Foreskin fibroblast (primary cell): ENCODE measurements at places on chromosomes 7 and 10.

GRCh38 chr7:151700586-151701165 lies 176.2 kb downstream of the PRKAG2 start:
- DNase-seq: peak; percentile 29

DNA sequence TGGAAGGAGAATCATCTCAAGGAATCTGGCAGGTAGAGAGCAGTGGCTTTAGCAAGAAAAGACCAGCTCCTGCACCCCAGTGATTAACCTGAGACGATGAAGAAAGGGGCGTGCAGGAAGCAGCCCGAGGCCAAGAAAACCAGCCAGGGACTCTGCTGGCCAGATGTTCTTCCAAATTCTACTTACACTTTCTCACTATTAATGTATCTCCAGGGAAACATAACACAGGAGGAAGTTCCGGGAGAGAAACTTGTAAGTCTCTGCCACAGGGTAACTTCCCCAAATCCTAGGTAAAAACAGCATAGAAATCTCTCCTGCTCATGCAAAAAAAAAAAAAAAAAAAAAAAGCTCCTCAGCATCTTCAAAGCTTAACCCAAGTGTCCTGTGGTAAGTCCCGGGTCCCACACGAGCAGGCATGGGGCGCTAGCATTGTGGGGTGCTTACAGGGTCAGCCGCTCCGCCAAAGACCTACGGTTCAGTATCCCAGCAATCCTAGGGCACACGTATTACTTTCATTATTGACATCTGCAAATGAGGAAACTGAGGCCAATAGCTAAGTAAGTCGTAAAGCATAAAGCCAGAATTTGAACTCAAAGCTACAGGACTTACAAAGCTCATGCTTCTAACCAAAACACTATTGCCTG lies 97.2 kb upstream of the GNA12 start:
- DNase-seq: peak; percentile 8

- no peak for DNase-seq
These were observed 227.4 kb downstream of the CELF2 start for GRCh38 chr10:11245095-11245479.

GRCh38 chr7:85184599-85185423 lies 2.0 kb downstream of the SEMA3D start:
- DNase-seq: peak; percentile 61

GRCh38 chr7:73366127-73366526 lies 38.2 kb downstream of the FKBP6 start:
- DNase-seq: no peak

- DNase-seq: no peak
These were observed 96.8 kb downstream of the CDK14 start for GRCh38 chr7:90692947-90693346.

DNA sequence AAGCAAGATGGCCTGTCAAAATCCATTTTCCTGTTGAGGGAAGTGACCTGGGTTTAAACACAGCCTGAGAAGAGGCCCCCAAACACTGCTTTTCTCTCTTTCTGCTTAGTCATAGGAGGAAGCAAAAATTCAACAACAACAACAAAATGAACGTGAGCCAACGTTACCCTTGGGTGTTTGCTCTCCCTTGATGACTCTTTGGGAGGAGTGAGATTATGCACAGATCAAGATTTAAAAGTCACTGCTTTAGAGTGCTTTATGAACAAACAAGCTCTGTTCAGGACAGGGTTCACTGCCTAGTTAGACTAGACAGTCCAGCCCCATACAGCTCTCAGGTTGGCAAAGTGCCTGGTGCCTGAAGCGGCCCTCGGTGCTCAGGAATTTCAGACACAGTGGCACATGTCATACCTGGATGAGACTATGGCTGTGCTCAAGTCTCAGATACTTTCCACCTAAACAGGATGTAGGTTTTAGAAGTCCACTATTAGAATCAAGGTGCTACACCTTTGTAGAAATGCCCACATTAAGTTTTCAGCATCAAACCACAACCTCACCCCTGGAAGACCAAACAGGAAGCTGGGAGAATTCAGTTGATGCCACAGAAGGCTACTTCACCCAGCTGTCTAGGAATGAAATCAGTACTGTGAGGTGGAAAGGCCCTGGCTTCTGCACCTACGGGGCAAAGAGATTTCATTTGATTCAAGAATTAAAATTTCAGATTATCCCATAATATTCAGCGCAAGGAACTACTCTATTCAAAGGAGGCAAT lies 38.7 kb downstream of the DENND11 start:
- DNase-seq: no peak

DNA sequence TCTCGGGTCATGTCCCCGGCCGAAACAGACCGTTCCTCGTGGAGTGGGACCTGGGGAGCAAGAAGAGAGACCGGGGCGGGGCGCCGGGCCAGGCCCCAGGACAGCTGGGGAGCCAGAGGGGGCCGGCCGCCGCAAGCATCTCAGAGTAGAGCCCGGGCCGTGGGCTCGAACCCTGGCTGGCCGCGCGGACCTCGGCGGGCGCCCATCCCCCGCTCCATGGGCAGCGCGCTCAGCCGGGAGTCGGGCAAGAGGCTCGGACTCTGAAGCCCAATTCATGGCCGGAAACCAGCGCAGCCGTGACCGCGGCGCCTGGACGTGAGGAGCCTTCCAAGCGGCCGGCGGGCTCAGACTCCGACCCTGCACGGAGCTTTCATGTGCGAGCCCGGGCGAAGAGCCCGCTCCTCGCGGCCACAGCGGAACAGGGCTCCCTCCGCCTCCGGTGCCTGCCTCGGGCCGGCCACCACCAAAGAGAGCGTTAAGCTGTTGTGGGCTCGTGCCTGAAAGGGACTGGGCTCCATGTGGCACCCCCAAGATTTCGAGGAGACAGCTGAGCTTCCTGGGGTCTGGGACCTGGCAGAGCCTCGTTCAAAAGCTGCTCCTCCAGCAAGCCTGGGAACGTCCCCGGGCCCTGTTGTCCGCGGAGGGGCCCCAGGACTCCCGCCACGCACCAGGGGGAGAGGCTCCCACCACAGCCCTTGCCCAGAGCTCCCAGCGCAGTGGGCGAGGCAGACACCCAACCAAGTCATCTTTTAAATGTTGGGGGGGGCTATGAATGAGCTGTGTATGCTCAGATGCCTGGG lies 757 bp upstream of the GRID1 start:
- DNase-seq: no peak

- no peak for DNase-seq
These were observed 90.2 kb downstream of the FRMD4A start for GRCh38 chr10:14240253-14241189.

GRCh38 chr7:3589752-3590151 lies 288.7 kb downstream of the SDK1 start:
- DNase-seq: peak; percentile 29

DNA sequence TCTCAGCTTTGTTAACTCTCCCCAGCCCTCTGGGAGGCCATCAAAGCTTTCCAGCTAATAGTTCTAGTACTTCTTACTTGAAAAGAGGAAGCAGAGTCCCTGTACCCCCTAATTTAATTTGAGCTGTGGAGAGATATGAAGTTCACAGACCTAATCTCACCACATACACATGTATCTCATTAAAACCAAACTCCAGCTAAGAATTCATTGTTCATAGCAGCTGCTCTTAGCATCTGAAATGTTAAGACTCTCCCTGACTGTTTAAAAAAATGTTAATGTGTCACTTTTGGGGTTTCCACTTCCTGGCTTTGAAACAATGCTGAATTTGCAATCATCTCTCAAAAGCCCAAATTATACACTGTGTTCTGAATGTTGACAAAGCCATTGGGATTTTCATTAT lies 16.2 kb upstream of the MRC1 start:
- no peak for DNase-seq

GRCh38 chr7:116120839-116121238 lies 89.5 kb upstream of the TES start:
- DNase-seq: peak; percentile 51

GRCh38 chr10:18650404-18650997 lies 886 bp downstream of the NSUN6 start:
- DNase-seq: no peak

DNA sequence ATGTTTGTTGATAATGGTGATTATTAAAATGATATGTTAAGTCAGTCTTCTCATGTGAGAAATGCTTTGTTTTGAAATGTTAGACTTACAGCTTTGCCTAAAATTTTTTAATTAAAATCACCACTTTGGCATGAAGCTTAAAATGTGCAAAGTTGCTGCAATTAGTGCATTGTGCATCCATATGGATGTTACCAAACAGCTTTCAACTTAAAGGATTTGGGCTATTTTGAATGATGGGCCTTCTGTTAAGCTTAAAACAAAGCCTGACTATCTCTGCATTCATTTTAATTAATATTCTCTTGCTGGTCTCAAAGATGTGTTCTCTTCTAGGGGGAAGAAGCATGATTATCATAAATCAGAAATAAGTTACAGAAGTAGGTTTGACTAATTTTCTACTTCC lies 64.6 kb upstream of the FZD1 start:
- DNase-seq: no peak
